Left kidney (tissue), 8 donors: ENCODE measurements at places on chromosomes 2 and 18.

DNA sequence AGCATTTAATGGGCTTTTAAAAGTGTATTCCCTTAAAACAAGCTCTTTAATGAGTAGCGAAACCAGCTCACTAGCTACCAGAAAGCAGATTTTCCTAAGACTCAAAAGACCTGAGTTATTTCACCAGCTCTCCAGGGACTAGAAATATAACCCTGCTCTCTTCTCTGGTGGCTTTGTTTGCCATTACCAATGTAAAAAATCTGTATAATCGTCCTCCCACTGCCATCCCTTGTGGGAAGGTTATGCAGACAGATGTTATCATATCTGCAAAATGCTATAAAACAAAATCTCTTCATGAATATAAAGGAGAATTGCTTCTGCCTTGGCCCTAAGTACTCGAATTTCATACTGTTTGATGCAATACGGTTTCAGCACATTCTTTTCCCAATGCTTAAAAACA lies 335.2 kb downstream of the NUP35 start:
- no peak for DNase-seq

DNA sequence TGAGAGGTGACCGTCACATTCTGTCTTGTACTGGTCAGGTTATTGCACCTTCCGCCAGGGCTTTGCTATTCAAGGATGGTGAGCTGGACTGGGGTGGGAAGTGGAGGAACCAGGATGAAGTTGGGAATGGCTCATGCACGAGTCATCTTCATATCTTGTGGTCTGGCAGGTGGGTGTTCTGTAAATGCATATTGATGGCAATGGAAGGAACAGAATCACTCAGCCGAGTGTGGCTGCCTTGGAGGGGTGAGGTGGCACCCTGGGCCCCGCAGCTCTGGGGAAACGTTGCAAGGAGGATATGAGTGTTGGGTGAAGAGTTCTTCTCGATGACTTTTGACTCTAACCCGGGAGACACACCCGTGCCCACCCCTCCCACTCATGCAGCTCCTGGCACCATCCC lies 1.2 kb downstream of the NEU2 start:
- no peak for DNase-seq

- DNase-seq, result no peak
These were observed 55.7 kb downstream of the COA5 start for GRCh38 chr2:98552499-98553179.

- DNase-seq, result no peak
These were observed 188.9 kb downstream of the LTBP1 start for GRCh38 chr2:33135645-33136044.

DNA sequence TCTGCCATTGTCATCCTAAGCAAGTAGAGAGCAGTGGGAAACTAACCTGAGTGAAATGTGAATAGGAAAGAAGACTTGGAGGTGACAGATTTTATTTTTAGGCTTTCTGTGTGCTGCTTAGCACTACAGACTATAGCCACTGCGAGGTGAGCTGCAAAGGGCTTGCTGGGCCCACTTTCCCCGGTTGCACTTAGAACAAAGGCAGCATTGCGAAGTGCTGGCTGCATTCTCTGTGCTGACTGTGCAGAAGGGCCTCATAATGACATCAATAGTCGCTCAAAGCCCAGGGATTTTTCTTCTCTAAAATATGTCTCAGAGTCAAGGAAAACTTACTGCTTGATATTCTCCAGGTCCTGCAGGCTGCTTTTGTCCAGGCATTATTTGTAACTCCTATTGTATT lies 592.1 kb downstream of the TDRD15 start:
- DNase-seq, result no peak

GRCh38 chr2:119301413-119301812 lies 65.2 kb downstream of the C2orf76 start:
- no peak for DNase-seq

DNA sequence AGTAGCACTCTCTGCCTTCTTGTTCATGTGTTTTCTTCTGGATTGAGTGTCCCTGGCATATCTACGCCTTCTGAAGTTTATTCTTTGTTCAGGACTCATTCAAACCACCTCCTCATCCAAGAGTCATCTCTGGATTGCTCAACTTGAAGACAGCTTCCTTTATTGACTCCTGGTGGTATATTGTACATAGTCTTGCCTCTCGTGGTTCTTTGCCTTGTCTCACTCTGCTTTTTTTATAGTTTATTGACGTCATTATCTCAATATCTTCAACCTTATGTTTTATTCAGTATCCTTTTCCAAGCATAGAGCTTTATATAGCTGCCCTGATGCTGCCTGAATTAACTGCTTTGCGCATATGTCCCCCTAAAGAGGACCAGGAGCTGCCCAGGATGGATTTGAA lies 161.7 kb downstream of the INSIG2 start:
- DNase-seq, result no peak

DNA sequence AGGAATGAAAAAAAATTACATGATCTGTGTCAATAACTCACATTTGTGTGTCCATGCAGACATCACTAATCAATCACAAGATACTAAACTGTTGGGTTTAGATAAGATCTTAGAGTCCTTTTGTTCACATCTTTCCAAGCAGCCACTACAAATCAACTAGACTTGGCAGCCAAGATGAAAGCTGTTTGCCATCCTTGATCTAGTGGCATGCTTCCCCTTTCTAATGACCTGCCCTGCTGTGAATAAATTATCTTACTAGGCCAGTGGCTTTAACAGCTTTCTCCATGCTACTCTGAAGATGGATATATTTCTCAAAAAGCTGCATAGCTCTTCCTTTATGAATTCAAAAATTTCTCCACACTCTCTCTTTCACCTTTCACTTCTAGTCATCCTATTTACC lies 1338.0 kb upstream of the ACVR2A start:
- no peak for DNase-seq

- no peak for DNase-seq
These were observed 67.2 kb downstream of the POLR1A start for GRCh38 chr2:86038291-86039081.

- peak; percentile 81 for DNase-seq
These were observed 112.1 kb downstream of the NFATC1 start for GRCh38 chr18:79507546-79508480.

- DNase-seq, result no peak
These were observed 6.3 kb downstream of the VIT start for GRCh38 chr2:36702781-36703180.

GRCh38 chr2:29628108-29628745 lies 293.2 kb downstream of the ALK start:
- no peak for DNase-seq

DNA sequence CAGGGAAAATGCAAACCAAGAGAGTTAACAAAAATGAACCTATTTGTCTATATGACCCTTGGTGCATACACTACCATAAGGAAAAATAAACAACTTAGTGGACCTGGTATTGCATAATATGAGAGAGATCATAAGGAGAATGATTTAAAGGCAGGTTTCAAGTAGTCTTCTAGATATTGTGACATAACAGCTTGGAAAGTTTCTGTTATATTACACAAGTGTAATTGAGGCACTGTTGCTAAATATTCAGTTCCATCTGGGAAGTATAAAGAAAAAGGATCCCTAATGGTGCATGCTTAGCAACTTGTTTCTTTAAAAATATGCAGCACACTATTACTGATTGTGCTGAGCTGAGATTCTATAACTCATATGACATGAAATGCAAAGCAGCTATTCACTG lies 252.2 kb upstream of the SPHKAP start:
- DNase-seq, result no peak

GRCh38 chr2:17615147-17615546 lies 74.7 kb downstream of the VSNL1 start:
- DNase-seq, result no peak

GRCh38 chr18:25990473-25990872 lies 99.9 kb downstream of the SS18 start:
- DNase-seq, result no peak

DNA sequence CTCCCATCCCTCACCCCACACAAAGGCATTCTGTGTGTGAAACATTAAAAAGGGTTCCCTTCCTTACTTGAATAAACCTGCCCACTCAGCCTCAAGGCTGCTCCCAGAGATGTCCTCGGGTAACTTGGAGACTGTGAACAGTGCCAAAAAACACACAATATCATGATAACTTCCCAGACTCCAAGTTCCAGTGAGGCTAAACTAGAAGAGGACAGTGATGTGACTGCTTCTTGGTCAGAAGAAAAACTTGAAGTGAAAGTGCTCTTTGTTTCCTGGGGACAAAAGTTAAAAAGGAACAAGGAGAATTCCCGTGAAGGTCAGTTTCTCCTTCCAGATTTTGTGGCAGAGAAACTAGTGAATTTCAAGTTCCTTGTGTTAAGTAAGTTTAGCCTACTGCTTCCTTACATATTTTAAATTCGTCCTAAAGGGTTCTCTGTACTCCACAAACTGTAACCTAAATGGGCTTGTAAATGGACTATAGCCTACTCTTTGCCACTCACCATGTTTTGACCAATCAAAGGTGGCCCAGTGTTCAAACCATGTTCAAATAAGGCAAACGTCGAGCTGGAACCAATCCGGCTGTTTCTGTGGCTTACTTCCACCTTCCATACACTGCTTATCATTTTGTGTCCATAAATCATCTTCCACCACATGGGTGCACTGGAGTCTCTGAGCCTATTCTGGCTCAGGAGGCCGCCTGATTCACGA lies 20.4 kb downstream of the TPRKB start:
- no peak for DNase-seq

GRCh38 chr18:11850821-11851145 lies 430 bp upstream of the CHMP1B start:
- DNase-seq, result peak; percentile 64

- DNase-seq, result peak; percentile 21
These were observed 384.6 kb downstream of the STK39 start for GRCh38 chr2:167862782-167863181.

GRCh38 chr2:127431408-127432023 lies 13.3 kb downstream of the PROC start:
- no peak for DNase-seq
